ENCODE measurements at places on chromosomes 3 and 15.

GRCh38 chr3:86788371-86788770, 202.6 kb downstream of the VGLL3 start:
- no peak for DNase-seq

- DNase-seq, result no peak
Measured at GRCh38 chr15:83200162-83200561, 7.5 kb downstream of the HDGFL3 start.

DNA sequence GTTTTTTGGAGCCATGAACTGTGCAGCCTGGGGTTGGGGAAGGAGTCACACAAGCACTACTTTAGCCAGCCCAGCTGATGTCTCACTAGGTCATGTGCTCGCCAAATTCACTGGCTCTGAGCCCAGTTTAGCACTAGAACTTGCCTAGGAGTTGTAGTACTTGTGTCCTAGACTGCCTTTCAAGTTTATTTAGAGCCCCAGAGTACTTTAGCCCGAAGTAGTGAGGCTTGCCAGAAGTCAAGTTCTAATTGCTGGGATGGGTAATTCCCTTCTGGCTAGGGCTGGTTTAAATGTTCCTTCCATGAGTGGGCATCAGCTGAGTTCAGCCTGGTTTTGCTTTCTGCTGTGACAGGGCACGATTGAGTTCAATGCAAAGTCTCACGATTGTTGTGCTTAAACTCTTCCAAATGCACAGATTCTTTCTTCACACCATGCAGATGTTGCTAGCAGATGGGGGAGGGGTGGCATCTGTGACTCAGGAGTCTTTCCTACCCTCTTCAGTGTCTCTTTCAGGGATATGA, 228.2 kb upstream of the ZPLD1 start:
- no peak for DNase-seq

GRCh38 chr3:150925751-150926201, 20.5 kb upstream of the MINDY4B start:
- DNase-seq, result peak; percentile 72

GRCh38 chr3:171379281-171379680, 80.9 kb downstream of the TNIK start:
- no peak for DNase-seq

GRCh38 chr3:123401836-123402530, 46.9 kb downstream of the ADCY5 start:
- no peak for DNase-seq

DNA sequence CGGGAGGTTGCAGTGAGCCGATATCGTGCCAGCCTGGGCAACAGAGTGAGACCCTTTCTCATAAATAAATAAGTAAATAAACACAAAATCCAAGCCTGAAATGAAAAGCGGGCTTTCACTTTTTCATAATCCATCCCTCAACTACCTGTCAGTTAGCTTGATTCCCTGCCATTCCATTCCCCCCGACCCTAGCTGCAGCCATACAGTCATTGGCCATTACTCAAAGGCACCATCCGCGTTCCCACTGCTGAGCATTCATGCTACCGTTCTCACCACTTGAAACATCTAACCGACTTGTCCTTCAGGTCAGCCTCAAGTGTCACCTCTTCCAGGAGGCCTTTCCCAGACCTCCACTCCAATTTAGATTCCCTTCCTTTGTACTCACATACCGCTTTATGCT, 1.1 kb upstream of the PARL start:
- DNase-seq, result no peak

DNA sequence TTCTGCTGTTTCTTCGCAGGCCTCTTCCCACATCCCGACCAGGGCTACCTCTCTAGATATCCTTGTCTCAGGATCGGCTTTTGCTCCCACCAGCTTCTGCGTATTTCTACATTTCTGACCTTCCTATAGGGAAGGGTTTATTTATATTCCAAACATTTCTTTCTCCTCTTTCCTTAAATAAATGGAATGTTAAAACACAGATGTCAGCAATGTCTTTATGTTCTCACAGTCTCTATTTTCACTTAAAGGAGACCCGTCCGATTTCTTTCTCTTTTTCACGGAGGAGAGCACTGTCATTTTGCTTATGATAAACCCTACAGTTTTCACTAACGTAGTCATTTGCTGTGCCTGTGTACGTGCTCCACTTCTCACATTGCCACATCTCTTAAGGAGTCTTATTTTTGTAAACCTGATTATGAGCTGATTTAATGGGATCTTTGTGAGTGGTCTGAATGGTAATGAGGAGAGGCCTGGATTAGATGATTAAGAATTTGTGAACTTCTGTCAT, 630 bp downstream of the KIF15 start:
- no peak for DNase-seq

All from stimulated activated CD8-positive, alpha-beta memory T cell treated with anti-CD3 and anti-CD28 coated beads, Interleukin-4, amount 100 ng/mL, for 48 hours (primary cell).